ENCODE measurements at places on chromosomes 12 and 14.

DNA sequence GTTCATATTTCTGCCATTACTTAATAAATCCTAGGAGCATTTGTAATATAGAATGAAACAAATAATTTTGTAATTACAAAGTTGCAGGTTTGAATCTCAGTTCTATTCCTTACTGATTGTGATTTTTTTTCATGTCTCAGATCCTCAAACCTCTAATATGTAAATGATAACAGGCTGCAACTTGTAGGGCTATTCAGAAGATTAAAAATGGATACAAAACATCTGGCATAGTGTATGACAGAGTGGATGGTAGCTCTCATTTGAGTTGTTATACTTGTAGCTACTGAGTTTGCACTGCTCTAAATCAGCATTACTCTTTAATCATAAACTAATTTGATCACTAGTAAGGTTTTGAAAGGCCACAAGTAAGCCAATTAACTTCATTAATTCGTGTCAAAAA, 406.3 kb upstream of the MGAT4C start:
- DNase-seq: no peak

- DNase-seq: no peak
Observed at GRCh38 chr14:57018065-57018464, 207.8 kb upstream of the OTX2 start.

DNA sequence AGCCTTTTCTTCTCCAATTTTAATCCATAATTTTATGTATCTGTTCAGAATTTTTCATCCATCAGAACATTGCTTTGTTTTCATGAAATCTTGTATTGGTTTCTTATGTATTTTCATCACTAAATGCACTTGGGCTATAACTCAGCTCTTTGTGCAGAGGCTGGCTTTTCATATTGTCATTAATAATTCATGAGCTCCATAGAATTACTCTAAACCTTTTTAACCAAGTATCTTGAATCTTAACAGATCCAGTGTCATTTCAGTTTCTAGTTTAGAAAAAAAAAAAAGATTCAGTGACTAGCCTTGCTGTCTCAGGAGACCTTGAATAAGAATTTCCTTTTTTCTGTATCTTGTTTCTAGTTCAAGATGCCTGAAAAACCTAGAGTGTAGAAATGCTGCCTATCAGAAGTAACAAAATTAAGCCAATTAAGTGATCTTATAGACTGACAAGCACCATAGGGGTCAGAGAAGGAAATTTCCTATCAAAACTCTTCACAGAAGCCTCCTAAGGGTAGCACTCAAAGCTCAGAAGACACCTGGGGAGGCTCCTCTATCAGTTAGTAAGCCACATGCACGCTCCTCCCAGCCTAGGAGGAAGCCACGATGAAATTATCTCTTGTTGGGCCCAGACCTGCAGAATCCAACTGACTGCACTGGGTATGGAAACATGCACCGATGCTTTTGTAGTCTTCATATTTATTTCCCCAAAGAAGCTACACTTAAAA, 163.4 kb downstream of the KICS2 start:
- DNase-seq: no peak

GRCh38 chr14:93133464-93133863, 17.7 kb upstream of the ITPK1 start:
- peak; percentile 83 for DNase-seq

DNA sequence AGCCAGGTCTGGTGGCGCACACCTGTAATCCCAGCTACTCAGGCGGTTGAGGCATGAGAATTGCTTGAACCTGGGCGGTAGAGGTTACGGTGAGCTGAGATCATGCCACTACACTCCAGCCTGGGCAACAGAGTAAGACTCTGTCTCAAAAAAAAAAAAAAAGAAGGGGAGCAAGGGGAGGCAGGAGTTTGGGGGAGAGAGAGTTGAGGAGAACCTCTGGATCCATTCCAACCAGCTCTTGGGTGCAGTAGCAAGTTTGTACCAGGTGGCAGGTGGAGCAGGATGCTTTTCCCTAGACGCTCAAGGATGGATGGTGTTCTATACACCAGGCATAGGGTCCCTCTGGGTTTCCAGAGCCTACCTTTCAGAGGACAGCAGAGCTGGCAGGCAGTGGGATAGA, 1.9 kb downstream of the NFE2 start:
- no peak for DNase-seq

- DNase-seq: no peak
Observed at GRCh38 chr14:95697764-95698163, 11.5 kb downstream of the TCL1B start.

GRCh38 chr14:29217813-29218450, 451.3 kb downstream of the FOXG1 start:
- DNase-seq: no peak

Data from cardiac fibroblast (primary cell).